ENCODE measurements at places on chromosomes 4 and X.

GRCh38 chr4:56050625-56051024 lies 101.9 kb downstream of the CEP135 start:
- no peak for DNase-seq

DNA sequence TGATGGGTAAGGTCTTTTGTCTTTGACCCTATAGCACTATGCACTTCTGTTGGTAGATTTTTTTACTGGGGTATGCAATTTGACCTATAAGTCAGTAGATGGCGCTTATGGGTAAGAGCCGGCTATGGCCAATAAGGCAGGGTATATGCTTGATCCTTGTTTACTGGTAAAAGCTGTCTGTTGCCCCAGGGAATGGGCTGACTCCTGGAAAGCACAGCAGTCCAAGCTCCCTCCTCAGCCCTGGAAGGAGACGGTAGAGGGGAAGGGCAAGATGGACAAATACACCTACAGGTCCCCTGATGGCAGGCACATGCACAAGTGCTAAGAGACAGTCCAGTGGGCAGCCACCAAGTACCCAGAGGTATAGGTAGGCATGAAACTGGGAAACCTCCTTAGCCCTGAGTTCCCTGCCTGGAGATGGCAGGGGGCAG lies 63.7 kb downstream of the ADAMTS3 start:
- peak; percentile 68 for DNase-seq

GRCh38 chr4:173170182-173170778 lies 1.7 kb downstream of the GALNT7 start:
- DNase-seq: peak; percentile 6

GRCh38 chrX:118108304-118108703 lies 8.3 kb downstream of the KLHL13 start:
- no peak for DNase-seq

DNA sequence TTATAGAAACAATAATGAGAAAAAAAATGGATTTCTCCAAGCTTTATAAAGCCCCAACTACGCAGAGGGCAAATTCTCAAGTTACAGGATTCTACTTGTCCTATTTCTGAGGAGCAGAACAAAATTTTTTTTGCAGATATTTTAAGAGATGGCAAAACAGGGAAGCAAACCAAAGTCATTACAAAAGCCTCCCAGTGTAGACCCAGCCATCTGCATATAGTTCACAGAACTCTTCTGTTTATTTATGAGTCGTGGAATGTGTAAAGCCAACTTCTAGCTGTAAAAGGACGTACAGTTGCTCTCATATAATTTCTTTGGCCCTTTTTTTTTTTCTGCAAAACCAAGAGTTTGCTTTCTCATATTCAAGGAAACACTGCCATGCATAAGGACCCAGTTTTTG lies 120.4 kb downstream of the PCDH7 start:
- DNase-seq: peak; percentile 8

- no peak for DNase-seq
Observed at GRCh38 chr4:164730705-164731393, 23.1 kb upstream of the SMIM31 start.

- DNase-seq: no peak
Observed at GRCh38 chr4:97038146-97038516, 1105.1 kb downstream of the STPG2 start.

DNA sequence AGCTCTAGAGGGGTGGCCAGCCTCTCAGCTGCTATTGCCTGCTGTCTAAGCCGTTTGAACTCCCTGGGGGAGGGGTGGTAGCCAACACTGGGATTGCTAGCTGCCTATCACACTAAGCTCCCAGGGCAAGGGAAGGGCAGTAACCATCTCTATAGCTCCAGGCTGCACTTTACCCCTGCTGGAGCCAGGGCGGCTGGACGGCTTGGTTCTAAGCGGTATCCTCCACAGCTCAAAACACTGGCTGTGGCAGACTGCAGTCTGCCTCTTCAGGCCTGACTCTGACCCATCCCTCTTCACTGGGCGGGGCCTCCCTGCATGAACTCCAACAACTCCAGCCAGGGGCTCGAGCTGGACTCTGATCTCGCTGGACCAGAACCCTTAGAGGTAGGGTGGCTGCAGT lies 55.3 kb upstream of the GNRHR start:
- no peak for DNase-seq

GRCh38 chr4:89284828-89285227 lies 22.8 kb downstream of the GPRIN3 start:
- no peak for DNase-seq

- DNase-seq: no peak
Observed at GRCh38 chrX:20461002-20461401, 194.3 kb upstream of the RPS6KA3 start.

DNA sequence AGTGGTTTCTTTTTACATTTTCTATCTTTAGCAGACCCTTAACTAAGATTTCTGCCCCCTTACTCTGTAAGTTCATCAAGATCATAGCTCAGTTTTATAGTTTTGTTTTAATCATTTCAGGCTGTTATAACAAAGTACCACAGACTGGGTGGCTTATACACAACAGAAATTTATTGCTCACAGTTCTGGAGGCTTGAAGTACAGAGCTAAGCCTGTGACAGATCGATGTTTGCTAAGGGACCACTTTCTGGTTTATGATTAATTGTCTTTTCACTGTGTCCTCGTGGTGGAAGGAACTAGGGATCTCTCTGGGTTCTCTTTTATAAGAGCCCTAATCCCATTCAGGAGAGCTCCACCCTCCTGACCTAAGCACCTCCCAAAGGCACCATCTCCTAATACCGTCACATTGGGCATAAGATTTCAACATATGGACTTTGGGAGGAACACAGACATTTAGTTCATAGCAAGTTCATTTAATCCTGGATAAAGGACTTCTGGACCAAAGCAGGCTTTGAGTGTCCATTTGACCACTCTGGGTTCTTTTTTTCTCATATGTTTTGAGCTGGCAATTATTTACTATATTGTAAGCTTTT lies 137.0 kb upstream of the IL15 start:
- DNase-seq: no peak

GRCh38 chr4:165294907-165295306 lies 32.6 kb upstream of the MSMO1 start:
- DNase-seq: no peak

GRCh38 chrX:149611623-149612175 lies 16.6 kb upstream of the HSFX2 start:
- DNase-seq: no peak

GRCh38 chr4:66849596-66849995 lies 695.7 kb downstream of the CENPC start:
- no peak for DNase-seq

- no peak for DNase-seq
Observed at GRCh38 chr4:138090918-138091676, 151.1 kb downstream of the SLC7A11 start.

DNA sequence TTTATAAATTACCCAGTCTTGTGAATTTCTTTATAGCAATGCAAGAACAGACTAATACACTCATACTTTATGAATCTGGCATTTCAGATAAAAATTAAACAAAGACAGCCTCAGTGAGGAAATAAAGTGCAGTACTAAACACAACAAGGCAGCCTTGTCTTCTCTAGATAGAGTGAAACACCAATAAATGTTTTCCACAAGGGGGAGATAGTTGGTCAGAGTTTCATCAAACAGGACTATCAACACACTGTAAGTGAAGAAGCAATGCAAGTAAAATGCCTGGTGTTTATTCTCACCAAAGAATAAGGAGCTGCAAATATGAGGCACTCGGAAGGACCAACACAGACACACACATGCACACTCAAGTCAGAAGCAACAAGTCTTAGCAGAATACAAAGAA lies 62.8 kb downstream of the FAM9B start:
- DNase-seq: peak; percentile 67

- no peak for DNase-seq
Observed at GRCh38 chrX:153334654-153335295, 822 bp downstream of the ZNF275 start.

GRCh38 chr4:26076000-26076587 lies 162.1 kb downstream of the SMIM20 start:
- peak; percentile 25 for DNase-seq

GRCh38 chrX:64977051-64977450 lies 801 bp upstream of the ZC4H2 start:
- no peak for DNase-seq

GRCh38 chrX:39592776-39593175 lies 505.0 kb downstream of the BCOR start:
- peak; percentile 47 for DNase-seq

GRCh38 chrX:130171446-130172126 lies at the start of gene RAB33A:
RAB33A (plus strand) TSS chrX:130171962; CDS start chrX:130172063, 101 bp downstream.
- DNase-seq: no peak

GRCh38 chr4:6224735-6225134 lies 24.4 kb upstream of the JAKMIP1 start:
- no peak for DNase-seq

DNA sequence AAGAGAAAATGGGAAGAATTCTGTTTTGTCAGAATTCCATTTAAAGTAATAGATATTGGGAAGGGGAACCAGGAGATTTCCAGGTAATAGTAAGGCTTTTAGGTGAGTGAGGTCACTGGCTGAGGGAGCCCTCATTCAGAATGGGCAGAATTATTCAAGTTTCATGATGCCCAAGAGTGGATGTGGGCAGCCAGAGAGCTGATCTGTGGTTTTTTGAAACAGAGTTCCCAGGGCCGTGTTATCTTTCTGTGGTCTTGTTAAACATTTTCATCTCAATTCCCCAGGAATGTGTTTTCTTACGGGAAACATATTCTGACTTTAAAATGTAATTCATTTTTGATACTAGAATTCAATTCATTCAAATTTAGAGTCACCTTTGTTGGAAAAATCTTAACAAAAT lies 182.0 kb upstream of the AADAT start:
- DNase-seq: no peak

- peak; percentile 51 for DNase-seq
Observed at GRCh38 chr4:105186701-105187161, 40.1 kb downstream of the TET2 start.

- DNase-seq: no peak
Observed at GRCh38 chr4:124694946-124695598, 17.5 kb downstream of the ANKRD50 start.

GRCh38 chr4:189069772-189070171 lies 870.9 kb upstream of the FRG1 start:
- DNase-seq: no peak

DNA sequence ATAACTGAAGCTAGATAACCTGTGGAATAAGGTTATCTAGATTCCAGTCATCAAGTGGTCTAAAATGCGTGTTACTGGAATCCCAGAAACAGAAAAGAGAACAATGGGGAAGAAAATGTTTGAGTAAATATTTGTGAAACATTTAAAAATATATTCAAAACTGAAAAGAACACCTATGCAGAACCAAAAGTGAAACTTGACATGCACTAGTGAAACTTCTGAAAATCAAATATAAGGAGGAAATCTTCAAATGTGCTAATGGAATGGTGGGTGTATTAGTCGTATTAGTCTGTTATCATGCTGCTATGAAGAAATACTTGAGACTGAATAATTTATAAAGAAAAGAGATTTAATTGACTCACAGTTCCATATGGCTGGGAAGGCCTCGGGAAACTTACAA lies 512.4 kb upstream of the KLHL4 start:
- no peak for DNase-seq

DNA sequence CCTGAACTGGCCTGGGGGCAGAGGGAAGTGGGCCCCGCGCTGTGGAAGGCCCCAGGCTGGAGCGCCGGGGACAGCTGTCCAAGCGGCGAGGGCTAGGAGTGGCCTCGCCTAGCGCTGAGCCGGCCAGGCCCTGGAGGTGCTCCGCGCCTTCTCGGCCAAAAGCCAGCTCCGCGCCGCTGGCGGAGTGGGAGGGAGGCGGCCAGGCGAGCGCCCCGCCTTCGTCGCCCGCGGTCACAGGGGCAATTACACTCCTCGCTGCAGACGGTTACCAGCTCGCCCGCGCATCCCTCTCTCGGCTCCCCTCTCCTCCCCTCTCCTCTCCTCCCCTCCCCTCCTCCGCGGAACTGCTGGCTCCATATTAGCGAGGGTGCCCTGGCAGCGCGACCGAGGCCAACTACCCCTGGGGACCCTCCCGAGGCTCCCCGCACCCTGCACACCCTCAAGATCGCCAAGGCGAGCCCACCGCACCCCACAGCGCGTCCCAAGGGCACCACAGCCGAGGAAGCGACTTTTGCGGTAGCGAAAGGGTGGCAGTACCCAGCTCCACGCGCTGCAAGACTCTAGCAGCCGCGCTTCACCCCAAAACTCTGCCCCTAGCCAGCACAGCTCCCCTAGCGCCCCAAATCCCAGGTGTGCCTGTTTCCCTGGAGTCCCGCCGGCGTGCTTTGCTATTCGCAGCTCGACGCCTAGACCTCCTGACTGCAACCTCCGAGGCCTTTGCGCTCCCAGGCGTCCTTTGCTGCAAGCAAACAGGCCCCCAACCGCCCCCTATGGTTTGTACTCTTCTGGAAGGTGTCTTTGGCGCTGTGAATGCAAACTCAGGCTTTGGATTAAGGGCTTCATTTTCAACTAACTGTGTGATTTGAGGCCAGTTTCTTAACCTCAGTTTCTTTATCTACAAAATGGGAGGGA lies 91.4 kb downstream of the BCOR start:
- peak; percentile 18 for DNase-seq

DNA sequence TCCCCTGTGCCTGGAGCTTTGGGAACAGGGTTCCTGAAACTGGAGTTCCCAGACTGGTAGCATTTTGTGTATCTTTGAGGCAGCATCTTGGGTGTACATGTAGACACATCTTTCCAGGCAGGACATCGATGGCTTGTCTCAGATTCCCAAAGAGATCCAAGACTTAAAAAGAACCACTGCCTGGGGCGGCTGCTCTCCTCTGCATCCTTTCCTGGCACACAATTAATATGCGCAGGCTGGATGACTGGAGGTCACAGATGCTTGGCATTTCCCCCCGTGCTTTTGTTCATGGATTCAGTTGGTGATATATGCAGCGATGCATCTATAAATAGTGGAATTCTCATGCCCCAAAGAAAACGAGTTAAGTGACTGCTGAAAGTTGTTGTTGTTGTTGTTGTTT lies 80.5 kb downstream of the CLDN34 start:
- DNase-seq: no peak

GRCh38 chrX:149004936-149005335 lies 500.2 kb downstream of the IDS start:
- no peak for DNase-seq

- DNase-seq: peak; percentile 67
Observed at GRCh38 chrX:106481341-106481740, 130.4 kb upstream of the RADX start.

DNA sequence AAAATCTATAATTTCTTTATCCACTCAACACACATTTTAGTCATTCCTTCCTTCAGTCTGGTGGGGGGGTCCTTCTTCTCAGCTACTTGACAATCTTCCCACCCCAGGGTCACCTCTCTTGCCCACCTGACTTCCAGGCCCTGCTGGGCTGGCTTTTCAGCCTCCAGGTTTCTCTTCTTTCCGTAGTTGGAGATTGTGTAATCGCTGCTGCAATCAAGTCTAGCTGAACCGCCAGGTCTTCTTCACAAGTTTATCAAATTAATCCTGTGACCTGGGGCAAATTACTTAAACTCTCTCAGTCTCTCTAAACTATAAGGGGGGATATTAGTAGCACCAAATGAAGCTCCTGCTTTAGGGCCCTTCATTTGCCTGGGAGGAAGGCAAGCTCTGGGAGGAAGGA lies 102.9 kb upstream of the TNIP3 start:
- DNase-seq: peak; percentile 23

Measured in MCF 10A (cell line).